AG09309 (cell line): ENCODE measurements at places on chromosomes 11 and 22.

DNA sequence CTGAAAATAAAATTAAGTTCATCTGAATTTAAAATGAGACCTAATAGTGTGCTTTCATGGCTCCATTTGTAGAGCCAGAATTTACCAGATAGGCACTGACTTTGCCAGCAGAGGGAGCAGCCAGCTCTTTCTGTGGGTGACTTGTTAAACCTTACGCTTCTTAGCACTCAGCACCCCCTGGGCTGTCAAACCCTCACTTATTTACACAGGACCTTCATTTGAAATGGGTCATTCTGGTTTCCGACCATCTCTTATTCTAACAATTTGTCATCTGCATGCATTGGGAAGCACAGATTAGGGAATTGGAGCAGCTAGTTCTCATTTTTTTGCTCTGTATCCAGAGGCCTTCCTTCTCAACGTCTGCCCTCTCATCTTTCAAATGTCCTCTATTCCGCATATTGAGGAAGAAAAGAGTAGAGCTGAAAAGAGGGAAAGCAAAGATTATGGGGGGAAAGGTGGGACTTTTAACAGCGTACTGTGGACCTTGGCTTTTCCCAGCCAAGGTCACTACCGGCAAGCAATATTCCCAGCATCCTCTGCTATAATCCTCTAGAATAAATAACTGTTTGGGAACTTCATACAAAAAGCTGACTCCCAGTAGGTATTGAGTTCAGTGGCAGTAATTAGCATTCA is 3.1 kb downstream of the ASRGL1 start:
- DNase-seq: peak; percentile 5

DNA sequence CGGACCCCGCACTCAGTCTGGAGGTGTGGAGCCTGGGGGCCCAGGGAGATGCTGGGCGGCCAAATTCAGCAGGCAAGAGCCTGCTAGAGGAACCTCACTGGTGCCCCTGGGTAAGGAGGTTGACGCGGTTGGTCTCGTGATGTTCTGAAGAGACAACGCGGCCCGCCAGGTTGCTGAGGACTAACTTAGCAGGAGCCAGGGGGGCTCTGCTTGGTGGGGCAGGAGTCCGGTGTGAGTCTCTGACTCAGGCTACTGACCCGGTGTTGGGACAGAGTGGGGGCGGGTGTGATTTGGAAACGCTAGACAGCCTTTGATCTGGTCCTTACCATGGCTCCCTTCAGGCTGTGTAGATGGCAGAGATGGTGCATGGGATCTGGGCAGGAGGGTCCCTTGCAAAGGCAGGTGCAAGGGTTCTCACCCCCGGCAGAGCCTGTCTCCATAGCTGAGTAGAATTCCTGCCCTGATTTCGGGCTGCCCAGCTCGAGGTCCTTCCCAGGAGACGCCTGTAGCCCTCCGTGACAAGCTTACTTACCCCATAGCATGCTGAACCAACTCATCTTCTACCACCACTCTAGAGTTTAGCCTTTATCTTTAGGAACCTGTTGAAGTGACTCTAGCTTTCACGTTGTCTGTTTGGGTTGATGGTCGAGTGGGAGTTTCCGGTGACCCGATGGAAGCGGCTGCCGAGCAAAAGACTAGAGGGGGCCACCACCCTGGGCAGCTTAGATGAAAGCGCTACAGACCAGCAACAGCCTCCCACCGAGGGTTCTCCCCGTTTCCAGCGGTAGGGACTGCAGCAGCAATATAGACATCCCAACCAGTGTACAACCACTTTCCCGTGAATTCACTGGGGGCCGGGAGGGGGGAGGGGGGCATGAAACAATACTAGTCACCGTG is 38.4 kb downstream of the KCNC1 start:
- DNase-seq: no peak

DNA sequence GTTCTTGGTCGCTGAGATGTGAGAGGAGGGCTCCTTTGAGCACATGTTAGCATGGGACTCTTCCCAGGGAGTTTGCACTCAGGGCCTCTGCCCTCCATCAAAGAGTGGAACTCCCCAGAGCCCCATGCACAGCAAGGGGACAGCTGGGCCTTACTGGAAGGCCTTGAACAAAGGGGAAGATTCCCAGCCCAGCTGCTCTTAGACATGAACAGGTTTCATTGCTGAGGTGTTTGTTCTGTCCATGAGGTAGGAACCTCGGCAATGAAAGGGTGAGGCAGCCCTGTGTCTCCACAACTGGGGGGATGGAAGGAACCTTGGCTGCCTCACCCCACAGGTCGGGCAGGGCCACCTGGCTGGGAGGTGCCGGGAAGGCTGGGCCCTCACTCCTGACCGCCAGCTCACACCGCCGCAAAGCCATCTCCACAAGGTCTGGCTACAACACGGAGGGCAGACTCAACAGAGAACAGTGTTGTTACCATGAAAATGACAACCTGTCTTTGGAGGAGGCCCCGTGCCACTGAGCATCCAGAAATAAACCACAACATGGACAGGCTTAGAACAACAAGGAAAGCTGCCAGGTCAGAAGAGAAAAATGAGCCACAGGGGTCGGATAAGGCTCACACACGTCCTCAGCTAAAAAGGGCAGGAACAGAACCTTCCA is 3.2 kb downstream of the DERL3 start:
- no peak for DNase-seq

- DNase-seq: peak; percentile 66
Observed at GRCh38 chr22:36659762-36660509, 43.6 kb downstream of the CACNG2 start.

DNA sequence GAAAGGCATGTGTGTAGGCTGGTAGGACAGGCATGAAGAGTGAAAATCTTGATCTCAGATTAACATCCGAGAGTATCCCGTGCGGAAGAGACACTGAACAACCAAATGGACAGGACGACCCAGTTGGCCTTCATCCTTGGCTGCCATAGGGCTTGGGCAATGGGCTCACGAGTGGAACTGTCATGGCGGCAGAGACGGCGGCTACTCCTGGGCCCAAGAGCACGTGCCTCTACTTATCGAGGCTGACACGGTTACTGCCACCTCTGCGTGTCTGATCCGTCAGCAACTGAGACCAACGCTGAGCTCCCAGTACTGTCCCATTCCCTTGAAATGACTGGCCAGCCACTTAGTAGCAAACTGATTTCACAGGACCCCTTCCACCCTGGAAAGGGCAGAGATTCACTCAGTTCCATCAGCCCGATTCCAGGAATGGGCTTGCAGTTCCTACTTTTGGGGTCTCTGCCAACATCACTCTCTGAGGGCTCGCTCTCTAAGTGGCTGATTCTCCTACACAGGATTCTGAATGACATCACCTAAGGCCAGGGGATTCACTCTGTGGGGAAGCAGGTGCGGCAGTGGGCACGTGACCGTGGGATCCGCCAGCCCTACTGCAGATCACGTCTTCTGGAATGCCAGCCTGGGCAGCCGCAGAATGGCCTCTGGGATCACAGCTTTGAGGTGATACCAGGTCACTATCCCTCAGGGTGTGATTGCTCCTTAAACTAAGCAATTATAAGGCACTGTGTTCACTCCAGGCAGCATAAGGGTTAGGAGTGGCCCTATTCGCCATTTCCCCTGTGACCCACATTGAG is 97.8 kb downstream of the RPS6KA4 start:
- DNase-seq: no peak

- DNase-seq: peak; percentile 72
Observed at GRCh38 chr11:11349870-11350337, 3.1 kb downstream of the CSNK2A3 start.

GRCh38 chr11:57144075-57144474 is 37.7 kb upstream of the LRRC55 start:
- DNase-seq: no peak

GRCh38 chr11:2902784-2903671 is 17.5 kb upstream of the CDKN1C start:
- no peak for DNase-seq

GRCh38 chr11:19895776-19896175 is 183.1 kb downstream of the NAV2 start:
- DNase-seq: no peak

DNA sequence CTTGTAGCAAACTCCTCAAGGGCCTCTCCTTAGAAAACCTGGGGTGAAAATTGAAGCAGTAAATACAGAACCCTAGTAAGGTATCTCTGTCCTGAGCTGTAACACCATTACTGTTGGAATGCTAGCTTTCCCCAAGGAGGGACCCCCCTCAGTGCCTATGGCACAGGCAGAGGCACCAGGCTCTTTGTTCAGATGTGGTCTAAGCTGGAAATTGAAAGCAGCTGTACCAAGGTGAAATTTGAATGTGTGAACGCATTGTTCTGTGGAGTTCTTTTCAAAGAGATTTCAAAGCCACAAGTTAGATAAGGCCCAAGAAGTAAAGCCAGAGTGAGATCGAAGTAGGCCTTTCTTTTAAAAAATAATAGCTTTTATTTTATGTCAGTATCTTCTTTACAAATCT is 71.9 kb upstream of the HORMAD2 start:
- no peak for DNase-seq

GRCh38 chr22:27810609-27811151 is 9.1 kb upstream of the MN1 start:
- peak; percentile 18 for DNase-seq

GRCh38 chr11:103542851-103543250 is 433.6 kb downstream of the DYNC2H1 start:
- no peak for DNase-seq

DNA sequence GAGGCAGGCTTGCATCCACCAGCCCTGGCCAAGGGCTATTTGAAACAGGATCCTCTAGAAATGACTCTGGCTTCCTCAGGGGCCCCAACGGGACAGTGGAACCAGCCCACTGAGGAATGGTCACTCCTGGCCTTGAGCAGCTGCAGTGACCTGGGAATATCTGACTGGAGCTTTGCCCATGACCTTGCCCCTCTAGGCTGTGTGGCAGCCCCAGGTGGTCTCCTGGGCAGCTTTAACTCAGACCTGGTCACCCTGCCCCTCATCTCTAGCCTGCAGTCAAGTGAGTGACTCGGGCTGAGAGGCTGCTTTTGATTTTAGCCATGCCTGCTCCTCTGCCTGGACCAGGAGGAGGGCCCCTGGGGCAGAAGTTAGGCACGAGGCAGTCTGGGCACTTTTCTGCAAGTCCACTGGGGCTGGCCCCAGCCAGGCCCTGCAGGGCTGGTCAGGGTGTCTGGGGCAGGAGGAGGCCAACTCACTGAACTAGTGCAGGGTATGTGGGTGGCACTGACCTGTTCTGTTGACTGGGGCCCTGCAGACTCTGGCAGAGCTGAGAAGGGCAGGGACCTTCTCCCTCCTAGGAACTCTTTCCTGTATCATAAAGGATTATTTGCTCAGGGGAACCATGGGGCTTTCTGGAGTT is 13.3 kb downstream of the IL10RA start:
- DNase-seq: no peak

DNA sequence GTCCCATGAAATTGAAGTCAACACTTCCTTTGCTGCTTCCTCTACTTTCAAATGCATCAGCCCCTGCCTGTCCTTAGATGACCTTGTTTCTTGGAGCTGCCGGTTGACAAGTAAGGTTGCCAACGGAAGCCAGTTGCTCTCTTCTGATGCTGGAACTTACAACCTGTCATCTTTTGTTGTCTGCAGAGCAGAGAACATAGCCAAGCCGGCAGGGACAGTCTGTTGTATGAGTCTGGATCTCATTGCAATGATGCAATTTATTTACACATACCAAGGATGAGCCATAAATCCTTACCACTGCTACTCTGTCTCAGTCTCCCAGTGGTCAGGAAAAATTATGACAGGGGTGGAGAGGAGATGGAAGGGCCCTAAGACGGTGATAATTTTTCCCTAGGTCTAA is 151.4 kb downstream of the BLID start:
- no peak for DNase-seq

GRCh38 chr11:35464308-35464707 is 45.0 kb upstream of the SLC1A2 start:
- no peak for DNase-seq

DNA sequence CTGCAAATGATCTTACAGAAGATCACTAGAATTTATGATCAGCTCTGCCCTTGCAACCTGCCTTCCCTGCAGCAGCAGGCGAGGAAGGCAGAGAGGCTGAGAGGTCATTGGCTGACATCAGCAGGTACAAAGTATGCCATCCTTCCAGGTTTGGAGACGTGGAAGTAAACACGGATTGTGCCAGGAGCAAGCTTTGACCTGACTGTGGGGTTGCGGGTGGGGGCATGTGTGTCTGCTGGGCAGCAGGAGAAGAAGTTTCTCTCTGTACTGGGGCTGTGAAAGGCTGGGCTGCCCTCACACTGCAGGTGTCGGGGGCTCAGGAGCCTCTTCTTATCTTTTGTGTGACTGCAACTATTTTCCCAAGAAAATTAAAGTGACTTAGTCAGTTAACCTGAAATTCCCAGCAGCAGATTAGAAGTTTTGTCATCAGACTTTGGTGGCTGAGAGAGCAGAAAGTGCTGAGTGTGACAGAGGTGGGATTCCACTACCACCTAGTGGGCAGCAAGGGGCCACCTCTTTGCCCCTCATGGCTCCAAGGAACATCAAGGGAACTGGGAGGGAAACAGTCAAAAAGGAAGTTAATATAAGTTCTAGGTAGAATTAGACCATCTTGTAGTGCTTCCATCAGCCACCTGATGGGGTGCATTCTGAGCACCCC is 565.9 kb downstream of the ETS1 start:
- no peak for DNase-seq

DNA sequence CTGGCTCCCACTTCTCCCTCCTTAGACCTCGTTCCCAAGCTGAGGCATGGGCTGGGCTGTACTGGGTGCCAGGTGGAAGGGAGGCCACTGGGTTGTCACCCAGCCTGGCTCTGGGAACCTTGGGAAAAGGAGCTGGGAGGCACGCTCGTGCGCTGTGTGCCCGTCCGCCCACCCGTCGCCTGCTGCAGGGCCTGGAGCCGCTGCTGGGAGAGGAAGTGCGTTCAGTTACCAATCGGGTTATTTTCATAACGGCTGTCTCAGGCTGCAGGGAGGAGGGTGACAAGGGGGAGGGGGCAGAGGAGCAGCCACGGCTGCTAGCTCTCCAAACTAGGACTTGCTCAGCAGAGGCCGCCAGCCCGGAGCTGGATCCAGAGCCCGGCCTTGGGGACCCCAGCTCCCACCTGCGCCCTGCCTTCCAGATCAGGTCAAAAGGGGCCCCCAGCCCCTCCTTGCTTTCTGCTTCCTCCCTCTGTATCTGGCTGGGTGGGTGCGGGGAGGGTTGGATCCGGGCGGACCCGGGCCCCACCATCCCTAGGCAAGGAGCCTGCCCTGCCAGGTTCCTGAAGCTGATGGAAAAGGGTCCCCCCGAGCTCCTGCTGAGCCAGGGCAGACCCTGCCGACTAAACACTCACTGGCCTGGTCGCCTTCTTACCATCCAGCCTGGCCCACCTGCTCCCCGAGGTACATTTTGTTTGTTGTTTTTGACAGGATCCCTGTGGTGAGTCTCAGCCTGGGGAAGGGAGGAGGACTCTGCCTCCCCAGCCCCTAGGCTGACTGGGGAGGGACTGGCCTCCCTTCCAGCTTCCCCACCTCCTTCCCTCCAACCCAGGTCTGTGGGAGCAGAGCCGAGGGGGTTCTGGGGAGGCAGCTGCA is 14.3 kb downstream of the DGKZ start:
- DNase-seq: no peak

GRCh38 chr11:68146010-68146540 is 24.9 kb upstream of the CHKA start:
- DNase-seq: no peak
